ENCODE measurements at places on chromosomes 7 and 10.

DNA sequence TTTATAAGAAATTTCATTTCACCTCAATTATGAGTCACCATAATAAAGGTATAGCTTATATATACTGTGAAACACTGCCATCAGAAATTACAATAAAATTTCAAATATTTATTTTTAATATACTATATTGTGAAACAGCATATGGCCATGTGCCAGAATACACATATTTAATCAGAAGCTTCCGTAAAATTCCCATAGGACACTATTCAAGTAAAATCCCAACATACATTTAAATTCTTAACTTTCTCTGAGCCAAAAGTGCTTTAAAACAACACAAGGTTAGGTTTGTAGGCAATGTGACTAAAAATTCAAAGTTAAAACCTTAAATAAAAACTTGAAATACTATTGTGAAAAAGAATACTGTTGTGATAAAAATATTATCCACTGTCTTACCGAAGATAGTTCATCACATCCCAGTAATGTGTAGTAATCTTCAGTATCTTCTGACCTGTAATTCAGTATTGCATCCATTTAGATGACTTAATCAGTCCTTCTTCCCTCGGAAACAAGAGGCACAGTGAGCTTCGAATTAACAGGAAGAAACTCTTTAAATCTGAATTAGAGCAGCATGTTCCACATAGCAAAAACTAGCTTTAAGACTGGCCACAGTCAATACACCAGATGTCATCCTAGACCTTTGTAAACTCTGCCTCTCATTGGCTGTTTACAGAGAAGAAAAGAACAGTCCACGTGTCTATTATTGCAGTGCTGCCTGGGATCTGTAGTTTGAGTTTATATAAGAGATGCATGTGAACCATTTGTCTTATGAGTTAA is at the start of gene DNAJC12:
TSS of gene DNAJC12 (minus strand) at position 648 of the 774 bp plus-strand sequence. CDS start at position 471, 177 bp downstream.
- DNase-seq, result no peak

DNA sequence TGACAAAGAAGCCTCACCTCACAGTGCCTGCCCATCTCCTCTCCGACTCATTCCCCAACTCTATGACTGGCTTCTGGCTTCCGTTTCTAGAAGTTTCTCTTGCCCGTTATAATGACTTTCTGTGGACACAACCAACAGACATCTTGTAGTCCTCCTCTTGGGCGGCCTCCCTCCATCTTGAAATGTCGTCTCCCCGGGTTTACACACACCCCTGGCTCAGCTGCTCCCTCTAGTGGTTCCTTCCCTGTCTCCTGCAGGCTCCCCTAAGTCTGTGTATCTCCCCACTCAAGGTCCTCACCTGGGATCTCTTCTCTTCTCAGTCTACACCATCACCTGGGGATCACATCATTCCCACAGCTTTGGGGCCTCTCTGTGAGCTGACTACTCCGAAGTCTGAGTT is 123.4 kb upstream of the NEBL start:
- no peak for DNase-seq

DNA sequence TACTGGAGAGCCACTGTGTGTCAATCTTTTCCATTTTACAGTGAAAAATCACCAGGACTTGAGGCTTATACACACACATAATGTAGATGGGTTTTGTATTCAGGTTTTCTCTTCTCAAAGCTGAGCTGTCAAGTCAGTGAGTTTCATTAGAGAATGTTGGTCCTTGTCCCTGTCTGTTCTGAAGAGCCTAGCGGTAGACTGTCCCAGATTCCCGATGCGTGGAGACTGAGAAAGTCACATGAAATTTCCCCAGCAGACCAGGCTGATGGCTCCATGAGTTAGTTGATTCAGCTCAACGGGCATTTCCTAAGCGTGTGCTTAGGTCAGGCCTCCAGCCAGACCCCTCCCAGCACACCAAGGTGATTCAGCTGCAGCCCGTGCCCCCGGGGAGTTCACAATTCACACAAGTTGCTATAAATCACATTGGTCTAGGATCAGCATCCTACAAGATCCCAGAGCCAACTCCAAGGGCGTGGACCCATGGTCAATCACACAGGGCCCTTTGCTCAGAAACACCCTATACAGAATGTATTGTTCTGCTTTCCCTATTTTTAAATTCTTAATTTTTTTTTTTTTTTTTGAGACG is 17.2 kb downstream of the CHST15 start:
- no peak for DNase-seq

DNA sequence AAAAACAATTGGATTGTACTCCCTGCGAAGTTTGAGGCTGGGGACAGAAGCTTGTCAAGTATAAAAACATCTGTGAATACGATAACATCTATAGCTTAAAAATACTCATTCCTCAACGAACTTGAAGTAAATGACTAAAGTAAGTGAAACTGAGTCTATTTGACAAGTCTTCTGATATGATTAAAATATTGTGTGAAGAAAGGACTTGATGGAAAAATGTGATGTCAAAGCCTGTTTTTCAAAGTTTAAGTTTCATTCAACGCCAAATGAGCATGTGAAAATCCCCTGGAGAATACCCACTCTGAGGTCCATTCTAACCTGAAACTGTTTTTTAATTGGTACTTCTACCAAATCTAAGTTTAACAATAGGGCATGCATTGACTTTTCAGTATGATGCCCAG is 122.3 kb upstream of the MDFIC start:
- no peak for DNase-seq

DNA sequence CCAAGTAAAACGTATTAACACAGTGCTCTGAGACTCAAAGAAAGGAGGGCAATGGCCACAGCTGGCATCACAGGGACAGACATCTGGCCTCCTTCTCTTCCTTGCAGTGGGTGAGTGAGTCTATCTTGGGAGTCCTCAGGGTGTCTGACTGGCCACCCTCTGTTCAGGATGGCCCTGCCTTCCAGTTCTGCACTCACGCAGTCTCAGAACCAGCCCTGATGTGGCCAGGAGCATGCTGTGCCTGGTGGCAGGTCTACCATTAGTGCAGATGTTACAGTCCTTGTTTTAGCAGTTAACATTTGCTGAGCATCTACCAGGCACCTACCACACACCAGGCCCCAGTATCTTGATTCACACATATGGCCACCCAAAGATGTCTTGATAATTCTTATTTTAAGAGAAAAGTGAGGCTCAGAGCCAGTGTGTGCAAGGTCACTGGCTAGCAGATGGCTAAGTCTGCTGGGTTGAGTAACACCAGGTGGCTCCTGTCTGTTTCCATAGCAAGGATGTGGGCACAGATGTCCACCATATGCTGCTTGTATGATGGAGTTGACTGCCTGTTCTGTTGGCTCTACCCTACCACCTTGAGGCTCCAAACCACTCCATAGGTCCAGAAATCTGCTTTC is 23.2 kb upstream of the ARHGAP22 start:
- no peak for DNase-seq

DNA sequence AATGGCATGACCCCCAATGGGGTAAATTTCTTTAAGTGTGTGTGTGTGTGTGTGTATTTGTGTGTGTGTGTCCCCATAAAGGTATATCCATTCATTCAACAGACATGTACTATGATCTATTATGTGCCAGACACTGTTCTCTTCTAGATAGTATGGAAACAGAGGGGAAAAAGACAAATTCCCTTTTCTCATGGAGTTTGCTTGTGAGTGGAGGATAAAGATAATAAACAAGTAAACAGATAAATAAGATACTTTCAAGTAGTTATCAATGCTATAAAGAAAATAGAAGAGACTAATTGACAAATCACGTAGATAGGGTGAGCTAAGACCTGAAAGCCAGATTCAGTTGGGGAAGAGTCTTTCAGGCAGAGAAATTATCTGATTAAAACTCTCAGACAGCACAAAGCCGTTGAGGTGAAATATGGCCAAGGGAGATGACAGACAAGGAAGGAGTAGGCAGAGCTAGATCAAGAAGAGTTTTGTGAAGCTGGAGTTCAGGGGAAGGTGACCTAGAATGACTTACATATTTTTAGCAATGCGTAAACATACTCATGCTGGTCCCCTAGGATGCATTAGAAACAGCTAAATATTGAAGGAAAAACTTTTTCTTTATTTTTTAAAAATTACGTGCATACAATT is 45.2 kb upstream of the DMTF1 start:
- no peak for DNase-seq

DNA sequence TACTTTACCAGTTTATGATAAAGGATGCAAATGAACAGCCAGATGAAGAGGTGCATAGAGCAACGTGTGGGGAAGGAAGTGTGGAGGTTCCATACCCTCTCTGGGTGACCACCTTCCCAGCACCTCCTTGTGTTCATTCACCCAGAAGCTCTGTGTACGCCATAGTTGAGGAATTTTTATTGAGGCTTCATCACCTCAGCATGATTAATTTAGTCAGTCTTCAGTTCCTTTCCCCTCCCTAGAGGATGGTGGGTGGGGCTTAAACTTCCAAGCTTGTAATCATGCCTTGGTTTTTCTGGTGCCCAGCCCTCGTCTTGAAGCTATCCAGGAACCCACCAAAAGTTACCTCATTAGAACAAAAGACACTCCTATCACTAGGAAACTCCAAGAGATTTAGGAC is 162.7 kb downstream of the PLCE1 start:
- no peak for DNase-seq

DNA sequence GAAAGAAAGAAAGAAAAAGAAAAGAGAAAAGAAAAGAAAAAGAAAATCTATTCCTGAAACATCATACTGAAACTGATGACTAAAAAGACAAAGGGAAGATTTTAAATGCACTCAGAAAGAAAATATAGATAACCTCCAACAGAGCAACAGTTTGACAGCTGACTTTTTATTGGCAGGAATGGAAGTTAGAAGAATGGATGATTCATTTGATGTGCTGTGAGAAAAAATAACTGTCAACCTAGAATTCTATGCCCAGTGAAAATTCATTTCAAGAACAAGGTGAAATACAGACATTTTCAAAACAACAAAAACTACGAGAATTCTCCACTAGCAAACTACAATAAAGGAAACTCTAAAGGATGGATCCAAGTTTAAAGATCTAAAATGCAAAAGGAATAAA is 50.5 kb upstream of the HSPA12A start:
- DNase-seq, result no peak

DNA sequence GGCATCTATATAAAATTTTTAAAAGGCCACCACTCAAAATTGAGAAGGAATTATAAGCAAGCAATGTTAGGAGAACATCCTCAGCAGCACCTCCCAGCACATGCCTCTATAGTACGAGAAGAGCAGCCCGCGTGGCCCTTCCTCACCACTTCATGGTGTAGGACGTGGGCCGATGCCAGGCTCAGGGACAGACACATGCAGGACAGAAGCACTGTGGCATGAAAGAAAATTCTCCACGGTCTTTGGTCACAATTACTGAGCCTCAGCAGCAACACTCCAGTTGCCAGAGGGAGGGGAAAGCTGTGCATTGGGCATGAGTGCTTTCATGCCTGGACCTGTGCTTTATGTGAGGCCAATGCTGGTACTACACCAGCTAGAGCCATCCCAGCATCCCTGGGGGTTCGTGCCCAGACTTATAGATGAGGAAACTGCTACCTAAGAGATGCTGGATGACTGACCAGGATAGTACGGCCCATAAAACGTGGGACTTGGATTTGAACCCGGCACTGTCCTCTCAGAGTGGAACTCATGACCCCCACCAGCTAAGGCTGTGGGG is 164.7 kb downstream of the ADAM12 start:
- DNase-seq, result no peak

- no peak for DNase-seq
Measured at GRCh38 chr7:77985974-77986339, 187.4 kb downstream of the PHTF2 start.

DNA sequence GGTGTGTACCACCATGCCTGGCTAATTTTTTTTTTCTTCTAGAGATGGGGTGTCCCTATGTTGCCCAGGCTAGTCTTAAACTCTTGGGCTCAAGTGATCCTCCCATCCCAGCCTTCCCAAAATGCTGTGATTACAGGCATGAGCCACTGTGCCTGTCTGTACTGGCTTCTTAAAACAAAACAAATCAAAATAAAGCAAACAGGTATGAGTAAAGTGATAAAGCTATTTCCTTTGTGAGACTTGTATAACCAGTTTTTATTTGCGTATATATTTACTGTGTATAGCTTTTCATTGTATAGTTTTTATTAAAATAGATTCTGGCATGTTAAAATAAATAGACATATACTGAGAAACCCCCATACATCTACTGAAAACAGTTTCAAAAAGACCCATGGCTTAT is 14.3 kb downstream of the LCOR start:
- DNase-seq, result no peak

- DNase-seq, result no peak
Measured at GRCh38 chr7:100726996-100727761, 6.2 kb upstream of the ZAN start.

- DNase-seq, result no peak
Measured at GRCh38 chr7:127682140-127682539, 30.1 kb downstream of the SND1 start.

DNA sequence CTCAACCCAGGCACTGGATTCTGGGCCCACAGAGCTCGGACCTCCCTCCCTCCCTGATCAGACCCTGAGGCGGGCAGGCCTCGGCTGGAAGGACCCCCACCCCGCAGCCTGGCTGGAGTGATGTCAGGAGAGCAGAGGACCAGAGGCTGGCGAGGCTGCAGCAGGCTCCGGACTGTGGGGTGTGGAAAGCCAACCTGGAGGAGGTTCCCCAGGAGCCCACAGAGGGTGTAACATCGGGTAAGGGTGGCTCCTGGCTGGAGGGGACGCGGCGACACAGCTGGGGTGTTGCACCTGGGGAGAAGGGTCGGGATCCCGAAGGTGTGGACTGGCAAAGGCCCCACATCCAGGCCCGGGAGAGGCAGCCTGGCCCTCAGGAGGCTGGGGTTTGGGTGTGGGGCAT is 8.9 kb upstream of the MICALL2 start:
- no peak for DNase-seq

DNA sequence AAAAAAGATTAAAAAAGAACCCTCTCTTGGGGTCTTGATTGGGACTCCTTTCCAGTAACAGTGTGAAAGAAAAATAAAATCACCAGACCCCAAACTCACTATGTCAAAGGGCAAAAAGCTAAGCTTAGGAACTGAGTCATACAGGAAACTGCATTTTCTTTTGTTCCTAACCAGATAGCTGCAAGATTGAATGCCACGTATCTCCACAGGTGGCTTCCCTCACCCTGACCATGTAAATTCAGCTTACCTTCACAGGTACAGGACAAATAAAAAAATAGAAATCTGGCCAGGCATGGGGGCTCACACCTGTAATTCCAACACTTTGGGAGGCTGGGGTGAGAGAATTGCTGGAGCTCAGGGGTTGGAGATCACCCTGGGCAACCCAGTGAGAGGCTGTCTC is 32.5 kb upstream of the EIF4H start:
- DNase-seq, result no peak

GRCh38 chr10:6756716-6757115 is 176.6 kb upstream of the PRKCQ start:
- DNase-seq, result no peak

Data from activated T-cell treated with anti-CD3 and anti-CD28 coated beads, Interleukin-2, amount 50 U/mL, for 1 hour (primary cell).